Activated naive CD8-positive, alpha-beta T cell treated with anti-CD3 and anti-CD28 coated beads, Interleukin-2, amount 50 U/mL, for 24 hours (primary cell): ENCODE measurements at places on chromosomes 2 and 18.

DNA sequence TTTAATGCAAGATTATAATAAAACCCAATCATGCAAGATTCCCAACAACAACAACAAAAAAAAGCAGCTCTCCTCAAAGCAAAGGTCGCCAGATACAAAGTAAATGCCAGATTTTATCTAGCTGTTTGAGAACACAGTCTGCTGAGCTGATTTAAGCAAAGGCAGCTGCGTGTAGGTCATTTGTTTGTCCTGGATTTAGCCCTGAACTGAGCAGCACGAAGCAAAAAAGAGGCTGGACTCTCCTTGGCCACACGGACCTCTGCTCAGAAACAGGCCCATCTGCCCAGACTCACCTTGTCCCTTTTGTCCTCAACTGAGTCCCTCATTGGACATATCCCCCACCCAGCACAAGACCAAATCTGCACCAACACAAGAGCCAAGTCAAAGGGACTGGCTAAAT lies 91.5 kb downstream of the PID1 start:
- no peak for DNase-seq

GRCh38 chr18:9550429-9550828 lies 63.9 kb downstream of the PPP4R1 start:
- DNase-seq = no peak

DNA sequence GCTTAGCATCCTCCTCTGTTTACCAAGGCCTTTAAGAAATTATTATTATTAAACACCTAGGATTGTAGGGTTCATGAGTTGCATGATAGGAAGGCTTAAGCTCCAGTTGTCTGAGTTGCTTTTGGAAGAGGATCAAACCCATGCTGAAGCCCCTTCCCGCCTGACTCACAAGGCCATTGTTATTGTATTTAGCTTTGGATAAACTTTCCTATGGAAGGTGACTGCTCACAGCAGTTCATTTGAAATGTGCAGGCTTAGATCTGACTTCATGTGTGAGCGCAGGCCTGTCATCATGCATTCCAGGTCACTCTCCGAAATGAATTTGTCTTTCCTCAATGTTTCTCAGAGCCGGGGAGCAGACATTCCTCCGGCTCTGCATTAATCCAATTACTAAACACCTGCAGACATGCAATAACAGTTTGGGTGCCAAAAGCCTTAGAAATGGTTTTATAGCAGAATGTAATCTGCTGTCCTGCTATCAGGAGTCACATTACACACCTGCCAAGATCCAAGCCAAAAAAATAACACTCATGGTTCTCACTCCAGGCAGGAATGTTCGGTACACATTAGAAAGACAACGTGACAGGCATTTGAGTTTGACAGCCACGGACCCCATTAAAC lies 119.9 kb downstream of the OSR1 start:
- no peak for DNase-seq

GRCh38 chr2:178450524-178450773 lies 526 bp downstream of the PRKRA start:
- no peak for DNase-seq

GRCh38 chr2:134208825-134209224 lies 45.0 kb upstream of the MGAT5 start:
- no peak for DNase-seq

- no peak for DNase-seq
These were observed 452.8 kb downstream of the MBD2 start for GRCh38 chr18:53771664-53772063.

GRCh38 chr2:149451417-149452165 lies 121.2 kb downstream of the LYPD6 start:
- no peak for DNase-seq

- DNase-seq = no peak
These were observed 49.5 kb downstream of the ANTXR1 start for GRCh38 chr2:69062307-69062962.

GRCh38 chr2:108640731-108641130 lies 78.6 kb upstream of the RANBP2 start:
- DNase-seq = no peak

- no peak for DNase-seq
These were observed 40.8 kb downstream of the CRACDL start for GRCh38 chr2:98895221-98895620.

DNA sequence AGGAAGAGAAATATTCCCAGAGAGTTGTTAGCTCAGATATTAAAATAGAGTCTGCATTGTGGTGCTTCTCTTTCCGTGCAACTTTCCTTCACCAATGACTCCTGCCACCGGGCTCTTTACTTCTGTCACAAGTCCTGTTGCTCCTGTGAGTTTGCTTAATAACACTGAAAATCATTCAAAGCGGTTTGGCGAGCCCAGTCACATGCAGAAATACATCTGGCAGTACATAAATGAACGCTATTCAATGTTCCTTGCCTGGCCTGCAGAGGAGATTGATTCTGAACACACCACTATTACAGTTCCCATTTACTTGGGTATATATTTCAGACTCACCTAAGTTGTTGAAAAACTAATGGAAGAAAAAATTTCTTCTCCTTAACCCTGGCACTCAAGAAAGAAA lies 276.6 kb downstream of the ZNF521 start:
- no peak for DNase-seq

GRCh38 chr2:27921880-27922547 lies 31.5 kb downstream of the BABAM2 start:
- no peak for DNase-seq

DNA sequence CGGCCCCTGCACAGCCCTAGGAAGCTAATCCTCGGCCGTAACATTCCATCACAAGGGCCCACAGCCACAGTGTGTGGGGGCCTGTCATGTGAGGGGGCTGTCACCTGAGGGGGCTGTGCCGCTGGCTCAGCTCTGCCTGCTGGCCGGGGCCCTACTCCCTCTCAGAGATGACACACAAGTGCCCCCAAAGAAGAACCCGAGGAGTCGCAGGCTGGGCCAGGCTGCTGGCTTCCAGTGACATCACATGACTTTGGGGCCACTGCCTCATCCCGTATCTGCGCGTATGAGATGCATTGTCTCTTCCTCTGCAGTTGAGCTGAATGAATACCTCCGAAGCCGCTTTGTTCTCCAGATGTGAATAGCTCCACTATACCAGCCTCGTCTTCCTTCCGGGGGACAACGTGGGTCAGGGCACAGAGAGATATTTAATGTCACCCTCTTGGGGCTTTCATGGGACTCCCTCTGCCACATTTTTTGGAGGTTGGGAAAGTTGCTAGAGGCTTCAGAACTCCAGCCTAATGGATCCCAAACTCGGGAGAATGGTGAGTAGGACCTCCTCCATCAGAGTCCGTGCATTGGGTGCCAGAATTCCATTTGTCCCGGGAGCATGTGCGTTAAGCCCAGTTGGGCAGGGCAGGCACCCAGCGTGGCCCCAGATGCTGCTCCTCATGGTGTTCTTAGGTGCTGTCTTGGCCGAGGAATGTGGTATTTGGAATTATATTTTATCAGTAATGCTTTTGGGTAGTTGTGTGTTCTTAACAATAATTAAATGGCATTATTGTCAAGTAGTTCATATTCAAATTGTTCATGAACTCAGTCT lies at the start of gene CNDP1:
Gene CNDP1 (plus strand): TSS at position 351 of the 820 bp plus-strand sequence. CDS start 168 bp downstream, at position 519.
- no peak for DNase-seq

- DNase-seq = no peak
These were observed 193.0 kb downstream of the SP3 start for GRCh38 chr2:173772205-173772604.

DNA sequence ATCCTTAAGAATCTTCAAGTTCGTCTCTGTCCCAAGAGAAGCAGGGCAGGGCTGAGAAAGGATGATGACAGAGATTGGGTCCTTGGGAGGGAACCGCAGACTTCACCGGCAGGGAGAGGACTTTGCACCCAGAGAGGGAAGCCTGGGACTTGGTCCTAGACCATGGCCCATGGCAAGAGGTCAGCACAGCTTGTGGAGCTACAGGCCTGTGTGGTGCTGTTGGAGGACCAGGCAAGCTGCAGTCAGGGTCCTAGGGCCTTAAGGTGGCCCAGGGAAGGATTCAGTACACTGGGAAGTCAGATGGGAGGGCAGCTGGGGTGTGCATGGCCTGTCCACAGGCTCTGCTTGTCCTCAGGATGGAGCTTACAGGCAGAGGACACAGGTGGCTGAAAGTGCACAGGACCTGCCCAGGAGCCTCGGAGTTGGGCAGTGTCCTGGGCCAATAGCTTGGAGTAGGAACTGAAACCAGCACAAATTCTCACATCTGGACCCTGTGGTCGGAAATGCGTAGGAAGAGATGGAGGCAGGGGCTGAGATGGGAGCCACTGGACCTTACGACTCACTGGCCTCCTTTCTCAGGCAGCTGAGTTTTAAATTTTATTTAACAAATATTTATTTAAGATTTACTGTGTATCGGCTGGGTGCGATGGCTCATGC lies 56.4 kb upstream of the TCF7L1 start:
- no peak for DNase-seq

GRCh38 chr2:129240061-129240460 lies 739.4 kb upstream of the RAB6C start:
- no peak for DNase-seq

DNA sequence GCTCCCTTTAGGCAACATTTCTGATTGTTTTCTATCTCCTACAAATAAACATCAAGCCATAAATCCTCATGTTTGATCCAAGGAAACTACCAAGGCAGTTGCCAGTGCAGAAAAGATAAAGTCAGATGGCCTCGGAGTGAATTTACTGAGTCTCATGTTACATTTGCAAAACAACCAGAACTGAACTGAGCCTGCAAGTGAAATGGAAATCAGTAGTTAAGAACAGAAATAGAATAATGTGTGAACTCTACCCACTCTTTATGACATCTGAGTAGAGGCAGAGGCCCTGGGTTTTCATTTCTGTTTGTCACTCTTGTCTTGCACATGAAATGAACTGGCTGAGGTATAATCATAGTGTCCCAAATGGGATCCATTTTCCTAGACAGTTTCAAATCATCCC lies 20.4 kb upstream of the DAPL1 start:
- DNase-seq = no peak

DNA sequence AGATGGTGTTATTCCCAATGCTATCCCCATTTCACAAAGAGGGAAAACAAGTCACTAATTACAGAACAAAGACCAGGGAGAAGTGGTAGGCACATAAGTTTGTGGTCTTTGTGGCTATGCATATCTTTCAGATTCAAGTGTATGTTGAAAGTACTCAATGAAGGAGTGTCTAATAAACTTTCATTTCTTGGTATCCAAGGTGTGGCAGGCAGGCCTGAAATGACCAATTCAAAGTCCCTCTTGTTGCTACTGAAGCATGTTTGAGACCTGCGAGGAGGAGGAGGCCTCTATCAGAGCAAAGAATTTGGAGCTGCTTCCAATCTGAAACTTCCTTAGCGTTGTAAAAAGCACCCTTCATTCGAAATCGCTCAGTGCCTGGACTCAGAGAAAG lies 60.9 kb upstream of the KLF7 start:
- DNase-seq = no peak

GRCh38 chr2:106184394-106184793 lies 9.7 kb downstream of the UXS1 start:
- DNase-seq = no peak

DNA sequence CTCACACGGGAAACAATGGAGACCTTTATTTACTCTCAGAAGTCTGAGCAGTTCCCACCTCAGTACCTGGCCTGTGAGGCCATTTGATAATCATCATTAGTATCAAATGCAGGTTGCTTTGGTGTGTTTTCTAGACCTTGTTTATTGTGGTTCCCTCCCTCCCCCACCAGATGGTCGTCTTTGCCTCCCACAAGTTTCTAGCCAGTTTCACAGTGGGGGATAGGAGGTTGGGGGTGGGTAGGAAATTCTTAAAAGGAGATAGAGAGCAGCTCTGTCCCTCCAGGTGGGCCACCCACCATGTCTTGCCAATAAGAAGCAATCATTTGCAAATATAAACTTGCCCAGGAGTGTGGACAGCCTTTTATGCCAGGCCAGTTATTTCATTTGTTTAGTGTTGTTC lies 31.3 kb downstream of the SETBP1 start:
- DNase-seq = no peak

GRCh38 chr2:39175026-39175812 lies 54.4 kb upstream of the SOS1 start:
- no peak for DNase-seq

DNA sequence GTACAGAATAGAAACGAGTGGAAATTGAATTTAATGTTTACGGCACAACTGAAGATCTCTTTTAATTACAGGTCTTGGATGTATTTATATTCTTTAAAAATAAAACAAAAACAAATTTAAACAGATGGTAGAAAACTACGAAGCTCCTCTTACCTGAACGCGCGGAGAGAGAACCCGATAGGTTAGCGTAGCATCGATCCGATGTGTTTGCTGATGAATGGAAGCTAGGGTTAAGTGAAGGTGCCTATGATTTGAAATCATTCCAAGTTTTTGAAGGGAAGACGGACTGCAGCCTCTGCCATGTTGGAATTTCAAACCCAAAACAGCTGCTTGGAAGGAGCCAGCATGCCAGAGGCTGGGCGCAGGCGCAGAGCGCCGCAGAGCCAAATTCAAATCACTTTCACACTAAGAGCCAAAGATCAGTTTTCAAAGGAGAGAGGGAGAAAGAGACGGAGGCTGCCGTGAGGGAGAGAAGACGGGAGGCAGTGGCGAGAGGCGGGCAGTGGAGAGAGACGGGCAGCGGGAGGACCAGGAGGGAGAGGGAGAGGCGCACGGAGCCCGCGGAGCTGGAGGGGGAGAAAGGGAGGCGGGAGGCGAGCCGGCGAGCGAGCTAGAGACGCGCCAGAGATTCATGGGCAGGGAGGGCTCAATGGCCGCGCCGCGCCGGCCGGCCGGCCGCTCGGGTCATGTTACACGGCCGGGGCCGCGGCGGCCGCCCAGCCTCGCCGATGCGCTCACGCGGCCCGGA lies at the start of gene FIGN:
Gene FIGN (minus strand): TSS at position 324 of the 748 bp plus-strand sequence. CDS start 1,081 bp downstream, outside the sequence.
- no peak for DNase-seq

GRCh38 chr2:163008642-163009041 lies 170.1 kb upstream of the KCNH7 start:
- no peak for DNase-seq

- no peak for DNase-seq
These were observed 60.9 kb upstream of the TWIST2 start for GRCh38 chr2:238786792-238787490.

DNA sequence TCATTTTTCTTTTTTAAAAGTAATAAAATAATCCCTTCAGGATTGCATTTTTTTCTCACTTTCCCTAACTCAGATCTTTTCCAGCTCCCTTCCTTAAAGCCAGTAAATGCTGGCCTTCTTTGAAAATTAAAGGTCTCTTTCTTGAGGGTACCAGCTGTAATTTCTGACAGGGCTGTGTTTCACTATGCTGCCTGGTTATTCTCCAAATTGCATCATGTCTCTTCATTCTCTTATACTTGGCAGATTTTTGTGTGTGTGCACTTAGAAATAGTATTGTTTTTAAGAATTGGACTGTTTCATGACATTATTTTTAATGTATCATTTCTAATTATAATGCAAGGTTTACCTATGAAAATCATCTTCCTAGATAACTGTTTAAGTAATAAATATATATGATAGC lies 72.0 kb upstream of the EPB41L5 start:
- no peak for DNase-seq
